ENCODE measurements at places on chromosomes 6 and 20. TPM values are rescaled to one million over a fixed set of nuclear protein-coding genes. Genes with fewer than 3 reads are reported as not detected.

The KCNQ5 gene
- total RNA-seq = not detected

The MRPL14 gene
- 36.3 TPM for total RNA-seq

The TP53TG5 gene
- total RNA-seq = 0.47 TPM

The SNAI1 gene
- total RNA-seq = 7.7 TPM

The OTOR gene
- not detected for total RNA-seq

DNA sequence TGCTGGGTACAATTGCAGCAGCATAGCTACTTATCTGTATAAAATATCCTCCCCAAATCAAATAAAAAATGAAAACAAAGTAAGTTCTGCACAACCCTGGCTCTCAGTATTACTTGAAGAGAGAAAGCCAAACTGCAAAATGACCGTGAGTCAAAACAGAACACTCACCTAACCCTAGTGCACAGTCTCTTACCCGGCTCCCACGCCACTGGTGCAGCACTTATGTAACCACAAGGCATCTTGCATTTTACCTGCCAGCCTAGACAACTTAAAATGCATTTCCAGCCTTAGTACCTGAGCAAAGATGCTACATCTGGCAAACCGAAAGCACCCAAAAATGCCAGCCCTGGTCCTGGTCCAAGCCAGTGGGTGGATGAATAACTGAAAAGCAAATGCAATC, 12.4 kb upstream of the SIRPB1 start:
- no peak for DNase-seq

- DNase-seq = no peak
Measured at GRCh38 chr6:41759905-41760579, 12.8 kb upstream of the PGC start.

DNA sequence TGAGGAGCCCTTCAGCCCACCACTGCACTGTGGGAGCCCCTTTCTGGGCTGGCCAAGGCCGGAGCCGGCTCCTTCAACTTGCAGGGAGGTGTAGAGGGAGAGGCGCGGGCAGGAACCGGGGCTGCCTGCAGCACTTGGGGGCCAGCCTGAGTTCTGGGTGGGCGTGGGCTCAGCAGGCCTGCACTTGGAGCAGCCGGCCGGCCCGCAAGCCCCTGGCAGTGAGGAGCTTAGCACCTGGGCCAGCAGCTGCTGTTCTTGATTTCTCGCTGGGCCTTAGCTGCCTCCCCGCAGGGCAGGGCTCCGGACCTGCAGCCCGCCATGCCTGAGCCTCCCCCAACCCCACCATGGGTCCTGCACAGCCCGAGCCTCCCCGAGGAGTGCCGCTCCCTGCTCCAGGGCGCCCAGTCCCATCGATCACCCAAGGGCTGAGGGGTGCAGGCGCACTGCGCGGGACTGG, 101.7 kb upstream of the ADGRB3 start:
- no peak for DNase-seq

GRCh38 chr6:63573899-63574553, 1.7 kb downstream of the LOC128125822 start:
- DNase-seq = no peak

- DNase-seq = no peak
Measured at GRCh38 chr6:140966676-140967075, 1166.0 kb upstream of the GJE1 start.

DNA sequence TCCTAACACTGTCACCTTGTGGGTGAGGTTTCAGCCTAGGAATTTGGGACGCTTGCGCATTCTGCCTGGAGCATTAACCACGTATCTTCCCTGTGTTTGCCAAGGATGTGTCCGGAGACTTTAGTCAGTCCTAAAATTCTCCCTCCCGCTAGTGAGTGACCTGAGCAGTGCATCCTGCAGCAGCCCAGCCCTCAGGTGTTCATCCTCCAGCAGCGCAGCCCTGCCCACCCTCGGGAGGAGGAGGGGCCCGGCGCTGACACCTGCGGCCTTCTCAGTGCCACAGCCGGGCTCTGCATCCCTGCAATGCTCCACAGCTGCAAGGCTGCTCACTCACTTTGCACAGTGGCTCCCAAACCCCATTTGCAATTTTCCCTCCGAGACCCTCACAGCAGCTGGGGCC, 79.5 kb downstream of the ERMARD start:
- DNase-seq = no peak

DNA sequence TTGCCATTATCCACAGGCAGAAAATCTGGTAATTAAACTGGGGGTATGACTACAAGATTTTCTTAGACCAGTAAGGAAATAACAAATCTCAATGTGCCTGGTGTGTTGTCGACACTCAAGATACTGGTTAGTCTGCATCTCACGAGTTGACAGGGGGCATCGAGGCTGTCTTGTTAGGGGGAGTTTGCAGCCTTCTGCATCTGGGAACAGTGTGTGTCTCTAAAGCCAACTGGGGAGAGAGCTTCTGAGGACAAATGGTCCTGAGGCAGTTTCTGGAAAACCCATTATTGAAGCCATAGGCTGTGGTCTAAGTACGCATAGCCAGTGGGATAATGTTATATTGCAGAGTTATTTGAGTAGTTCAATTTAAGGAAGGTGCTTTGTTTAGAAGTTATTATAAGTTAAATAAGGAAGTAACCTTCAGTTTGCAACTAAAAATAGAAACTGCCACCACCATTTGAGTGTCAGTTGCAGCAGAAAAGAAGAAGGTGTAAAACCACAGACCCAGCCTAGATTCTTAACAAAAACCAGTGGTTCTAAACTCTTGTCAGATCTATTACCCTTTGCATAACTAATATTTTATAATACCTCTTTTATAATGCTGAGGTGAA, 15.4 kb upstream of the MAPK13 start:
- no peak for DNase-seq

DNA sequence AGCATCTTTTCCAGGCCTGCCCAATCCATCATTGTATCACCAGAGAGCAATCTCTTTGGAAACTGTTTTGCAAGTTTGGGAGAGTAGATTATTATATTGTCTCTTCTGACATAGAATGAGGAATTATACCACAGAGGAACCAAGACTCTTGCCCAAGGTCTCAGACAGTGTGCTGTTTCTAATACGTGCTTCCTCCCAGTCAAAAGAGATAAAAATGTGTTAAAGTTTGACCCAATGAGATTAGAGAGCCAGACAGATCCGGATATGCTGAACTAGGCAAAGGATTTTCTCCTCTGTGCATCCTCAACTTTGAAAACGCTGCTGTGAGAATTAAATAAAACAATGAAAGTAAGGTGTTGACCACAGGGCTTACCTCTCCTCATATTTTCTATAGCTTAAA, 18.6 kb upstream of the NT5E start:
- no peak for DNase-seq

GRCh38 chr6:138162955-138163575, 1.3 kb downstream of the ARFGEF3 start:
- DNase-seq = no peak

GRCh38 chr6:17416806-17417205, 23.4 kb downstream of the CAP2 start:
- no peak for DNase-seq

DNA sequence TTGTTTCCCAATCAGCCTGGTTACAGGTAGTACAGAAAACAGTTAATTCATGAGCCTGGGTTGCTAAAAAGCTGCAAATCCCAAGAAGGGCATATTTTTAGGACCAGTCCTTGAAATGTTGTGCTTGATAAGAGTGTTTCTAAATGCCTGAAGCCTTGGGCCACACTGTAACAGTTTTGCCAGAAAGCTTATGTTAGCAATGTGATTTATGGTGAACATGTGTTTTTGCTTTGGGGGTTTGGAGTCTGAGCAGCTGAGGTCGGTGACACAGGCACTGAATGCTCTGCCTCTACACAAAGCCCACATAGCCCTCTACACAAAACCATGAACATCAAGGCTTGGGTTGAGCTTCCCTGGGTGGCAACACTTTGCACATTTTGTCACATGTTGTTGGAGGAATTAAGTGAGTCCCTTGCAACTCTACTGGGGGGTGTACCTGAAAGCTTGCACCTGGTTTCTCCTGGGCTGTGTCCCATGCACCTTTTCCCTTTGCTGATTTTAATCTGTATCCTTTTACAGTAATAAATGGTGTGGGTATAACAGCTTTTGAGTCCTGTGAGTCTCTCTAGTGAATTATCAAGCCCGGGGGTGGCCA, 22.2 kb downstream of the AHI1 start:
- DNase-seq = no peak

DNA sequence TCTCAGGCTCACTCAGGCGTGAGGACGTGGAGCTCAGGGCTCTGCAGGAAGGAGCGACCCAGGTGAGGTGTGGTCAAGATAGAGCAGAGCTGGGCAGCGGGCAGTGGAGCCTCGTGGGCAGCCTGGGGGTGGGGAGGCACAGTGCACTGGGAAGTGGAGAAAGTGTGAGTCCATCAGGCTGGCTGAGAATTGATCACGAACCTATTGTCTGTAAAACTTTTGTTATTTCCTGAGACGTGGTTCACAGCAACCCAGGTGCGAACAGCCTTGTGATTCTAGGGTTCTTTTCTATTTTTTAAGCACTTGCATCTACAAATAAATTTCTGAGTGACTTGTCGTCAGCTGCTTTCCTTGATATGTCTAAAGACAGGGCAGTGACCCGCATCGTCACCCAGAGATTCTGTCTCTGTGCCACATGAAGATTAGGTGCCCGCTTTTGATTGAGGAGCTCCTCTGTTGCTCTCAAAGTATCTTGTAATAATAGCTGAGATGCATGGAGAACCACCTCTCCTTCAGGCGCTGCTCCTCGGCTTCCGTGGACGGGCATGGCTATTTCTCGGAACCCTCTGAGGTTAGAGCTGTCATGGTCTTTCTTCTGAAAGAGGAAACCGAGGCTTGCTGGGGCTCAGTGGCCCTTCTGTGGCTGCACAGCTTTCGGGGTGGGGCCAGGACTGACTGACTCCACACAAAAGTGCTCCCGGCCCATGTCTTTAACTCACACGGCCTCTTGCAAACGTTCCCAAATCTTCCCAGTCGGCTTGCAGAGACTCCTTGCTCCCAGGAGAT, 662 bp upstream of the CCR6 start:
- no peak for DNase-seq

GRCh38 chr6:154491567-154492470, 18.7 kb downstream of the CNKSR3 start:
- DNase-seq = no peak

- no peak for DNase-seq
Measured at GRCh38 chr6:107625264-107625663, 135.3 kb downstream of the SOBP start.

- no peak for DNase-seq
Measured at GRCh38 chr20:58237318-58238132, 9.1 kb upstream of the ANKRD60 start.

DNA sequence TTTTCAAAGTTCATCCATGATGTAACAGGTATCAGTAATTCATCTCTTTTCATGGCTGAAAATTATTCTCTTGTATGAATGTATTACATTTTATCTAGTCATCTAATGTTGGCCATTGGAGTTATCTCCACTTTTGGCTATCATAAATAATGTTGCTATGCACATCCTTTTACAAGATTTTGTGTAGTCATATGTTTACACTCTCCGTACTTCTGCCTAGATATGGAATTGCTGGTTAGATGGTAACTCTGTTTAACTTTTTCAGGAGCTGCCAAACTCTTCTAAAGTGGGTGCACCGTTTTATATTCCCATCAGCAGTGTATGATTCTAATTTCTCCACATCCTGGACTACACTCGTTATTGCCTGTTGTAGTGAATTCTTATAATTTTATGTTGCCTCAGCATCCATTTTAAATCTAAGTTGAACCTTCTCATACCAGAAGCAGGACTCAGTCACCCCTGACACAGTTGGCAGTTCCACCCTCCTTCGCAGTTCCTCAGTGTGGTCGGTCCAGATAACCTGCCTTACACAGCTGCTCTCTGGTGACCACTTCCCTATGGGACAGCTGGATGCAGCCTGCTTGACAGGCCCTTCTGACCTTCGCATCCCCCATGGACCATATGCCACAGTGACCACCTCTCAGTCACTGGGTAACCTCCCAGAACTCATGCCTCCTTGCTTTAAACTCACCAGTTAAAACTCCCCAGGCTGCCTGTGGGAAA, 33.9 kb downstream of the KIZ start:
- no peak for DNase-seq

GRCh38 chr6:118683881-118684872, 32.8 kb upstream of the CEP85L start:
- no peak for DNase-seq

GRCh38 chr6:69622924-69623323, 173.9 kb downstream of the LMBRD1 start:
- no peak for DNase-seq

DNA sequence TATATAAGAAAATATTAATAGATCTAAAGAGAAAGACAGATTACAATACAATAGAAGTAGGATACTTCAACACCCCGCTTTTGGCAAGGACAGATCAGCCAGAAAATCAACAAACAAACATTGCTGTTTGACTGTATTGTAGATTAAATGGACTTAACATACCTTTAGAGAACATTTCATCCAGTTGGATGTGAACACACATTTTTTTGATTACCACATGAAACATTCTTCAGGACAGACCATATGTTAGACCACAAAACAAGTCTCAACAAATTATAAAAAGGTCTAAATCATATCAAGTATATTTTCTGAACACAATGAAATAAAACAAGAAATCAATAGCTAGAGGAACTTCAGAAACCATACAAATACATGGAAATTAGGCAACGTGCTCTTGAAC, 148.2 kb downstream of the TRMT11 start:
- DNase-seq = no peak

DNA sequence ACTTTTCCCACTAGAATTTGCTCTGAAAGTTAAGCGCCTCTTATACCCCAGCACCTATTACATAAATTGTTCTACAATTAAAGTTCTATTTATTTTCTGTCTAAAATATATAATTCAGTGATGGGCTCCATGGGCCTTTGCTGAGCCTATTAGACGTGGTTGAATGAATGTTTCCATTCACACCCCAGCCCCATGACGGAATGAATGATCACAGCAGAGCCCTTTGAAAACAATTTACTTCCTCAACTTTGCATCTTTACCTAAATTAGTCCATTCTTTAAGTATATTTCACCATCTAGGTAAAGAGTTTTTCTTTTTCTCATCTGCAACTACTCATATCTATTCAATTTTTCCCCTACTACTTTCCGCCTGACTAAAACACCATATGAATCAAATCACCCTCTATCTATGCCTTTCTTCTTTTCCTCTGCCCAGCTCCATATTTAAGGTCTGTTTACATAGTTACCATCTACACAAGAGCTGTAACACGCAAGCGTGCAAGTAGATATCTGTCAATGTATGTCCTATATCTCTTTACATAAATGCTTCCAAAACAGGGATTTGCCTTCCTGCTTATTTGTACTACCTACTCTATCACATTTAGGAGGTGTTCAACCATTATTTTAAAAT, 69.7 kb downstream of the ECT2L start:
- no peak for DNase-seq

Measured in omental fat pad (tissue), 4 donors.